ENCODE measurements at places on chromosomes 13 and 19. TPM values are rescaled to one million over a fixed set of nuclear protein-coding genes. Genes with fewer than 3 reads are reported as not detected.
A peak's percentile ranks its signal among the peaks of the same experiment; 100 is the strongest.

Gene MYO16
- total RNA-seq, result 0.98 TPM

Gene ZNF154
- 1.3 TPM for total RNA-seq

Gene ZNF99
- not detected for total RNA-seq

Gene MAST1
- 5.3 TPM for total RNA-seq

Gene SGCG
- 0.85 TPM for total RNA-seq

Gene CEACAM8
- total RNA-seq, result not detected

DNA sequence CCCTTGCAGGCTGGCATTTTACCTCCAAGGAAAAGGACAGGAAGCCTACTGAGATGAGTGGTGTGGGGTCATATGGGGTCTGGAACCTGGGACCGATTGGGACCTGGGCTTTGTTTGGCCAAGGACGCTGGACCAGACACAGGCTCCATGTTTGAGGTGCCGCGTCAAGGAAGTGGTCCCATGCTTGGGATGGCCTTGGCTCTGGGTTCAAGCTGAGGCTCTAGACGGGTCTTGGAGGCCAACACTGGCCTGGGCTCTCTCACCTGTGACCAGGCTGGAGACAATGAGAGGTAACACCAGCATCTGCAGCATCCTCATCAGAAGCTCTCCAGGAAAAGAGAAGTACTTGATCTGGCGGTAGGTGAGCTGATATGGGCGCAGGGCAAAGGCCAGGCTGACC is 8.2 kb downstream of the SLC1A6 start:
- H3K27me3 ChIP-seq, result peaks cover 12% of the 10 kb centered on the region
- no peak overlapping the region for H3K27ac ChIP-seq
- H3K36me3 ChIP-seq, result no peaks in the 10 kb centered on the region
- H3K4me3 ChIP-seq, result no peak overlapping the region

DNA sequence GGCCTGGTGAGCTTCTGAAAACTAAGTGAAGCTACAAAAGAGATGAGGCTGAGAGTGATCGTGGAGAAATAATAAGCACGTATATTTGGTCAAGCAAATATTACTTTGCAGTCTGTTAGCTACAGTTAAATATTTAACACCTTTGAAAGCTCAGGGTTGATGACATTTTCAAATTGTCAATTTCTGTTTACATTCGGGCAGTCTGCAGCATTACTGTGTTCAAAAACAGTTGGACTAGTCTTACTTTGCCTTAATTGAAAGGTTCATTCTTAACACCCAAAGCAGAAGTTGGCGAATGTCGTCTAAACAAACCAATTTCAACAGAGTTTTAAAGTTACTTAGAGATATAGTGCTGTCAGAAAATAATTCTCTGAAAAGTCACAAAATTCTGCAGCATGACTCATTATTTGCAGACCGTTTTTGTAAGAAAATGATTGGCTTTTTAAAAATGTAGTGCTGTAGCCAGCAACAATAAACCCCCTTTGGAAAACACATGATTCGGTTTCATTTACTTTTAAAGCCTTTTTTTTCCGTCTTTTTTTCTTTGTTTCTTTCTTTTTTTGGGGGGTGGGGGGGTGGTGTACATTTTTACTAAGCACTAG is 549.0 kb downstream of the GPC6 start:
- H3K4me1 ChIP-seq, result no peaks in the 10 kb centered on the region
- H3K27ac ChIP-seq, result no peak overlapping the region
- no peaks in the 10 kb centered on the region for H3K36me3 ChIP-seq
- no peaks in the 10 kb centered on the region for H3K27me3 ChIP-seq

DNA sequence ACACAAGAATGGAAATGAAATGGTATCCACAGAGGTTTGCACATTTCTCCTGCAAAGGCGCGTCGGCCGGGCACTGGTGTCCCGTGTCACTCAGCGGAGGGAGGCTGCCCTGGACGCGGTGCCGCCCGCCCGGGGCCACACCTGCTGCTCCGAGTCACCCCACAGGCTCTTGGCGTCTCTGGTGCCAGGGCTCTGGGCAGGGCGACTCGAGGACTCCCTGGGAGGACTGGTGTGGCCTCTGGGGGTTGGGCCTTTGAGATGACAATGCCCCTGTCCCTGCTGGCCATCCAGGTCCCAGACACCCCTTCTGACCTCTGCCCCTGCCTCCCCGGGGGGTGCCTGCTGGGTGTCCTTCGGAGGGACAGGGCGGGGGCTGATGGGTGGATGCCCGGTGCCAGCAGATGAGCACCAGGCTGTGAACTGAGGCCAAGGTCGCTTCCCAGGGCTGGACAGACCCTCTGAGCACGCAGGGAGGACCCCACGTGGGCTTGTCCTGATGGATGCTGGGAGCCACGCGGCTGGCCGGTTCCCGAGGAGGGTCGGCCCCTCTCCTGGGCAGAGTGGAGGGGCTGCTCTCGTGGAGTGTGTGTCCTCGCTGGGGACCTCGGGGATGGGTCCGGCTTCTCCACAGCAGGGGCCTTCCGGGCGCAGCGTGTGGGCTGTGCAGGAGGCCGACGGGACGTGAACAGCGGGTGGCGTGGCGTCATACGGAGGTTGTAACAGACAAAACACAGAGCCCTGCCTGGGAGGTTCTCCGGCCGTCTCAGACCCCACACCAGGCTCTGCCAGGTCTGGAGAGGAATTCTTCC is 4.7 kb upstream of the CACTIN start:
- H3K4me1 ChIP-seq, result peaks cover 5% of the 10 kb centered on the region
- H3K4me3 ChIP-seq, result no peak overlapping the region

DNA sequence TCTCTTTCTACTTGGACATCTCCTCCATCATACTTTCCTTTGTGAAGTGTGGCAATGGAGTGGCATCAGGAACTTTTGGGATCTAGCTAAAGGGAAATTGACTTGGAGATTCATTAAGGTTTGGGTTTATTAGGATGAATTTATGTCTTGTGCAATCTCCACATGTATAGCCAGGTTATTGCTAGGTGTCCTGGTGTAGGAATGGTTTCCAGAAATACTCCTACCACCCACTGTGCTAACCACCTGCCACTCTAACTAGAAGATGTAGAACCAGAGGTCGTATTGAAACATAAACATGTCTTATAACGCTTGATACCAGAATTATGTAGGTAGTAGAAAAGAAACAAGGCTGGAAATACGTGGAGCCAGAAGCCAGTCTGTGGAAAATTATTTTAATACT is 38.1 kb upstream of the MED4 start:
- peaks cover 3% of the 10 kb centered on the region for H3K4me1 ChIP-seq
- no peak overlapping the region for H3K27ac ChIP-seq
- DNase-seq, result no peak
- H3K36me3 ChIP-seq, result no peaks in the 10 kb centered on the region
- no peak overlapping the region for H3K4me3 ChIP-seq
- no peaks in the 10 kb centered on the region for H3K27me3 ChIP-seq

DNA sequence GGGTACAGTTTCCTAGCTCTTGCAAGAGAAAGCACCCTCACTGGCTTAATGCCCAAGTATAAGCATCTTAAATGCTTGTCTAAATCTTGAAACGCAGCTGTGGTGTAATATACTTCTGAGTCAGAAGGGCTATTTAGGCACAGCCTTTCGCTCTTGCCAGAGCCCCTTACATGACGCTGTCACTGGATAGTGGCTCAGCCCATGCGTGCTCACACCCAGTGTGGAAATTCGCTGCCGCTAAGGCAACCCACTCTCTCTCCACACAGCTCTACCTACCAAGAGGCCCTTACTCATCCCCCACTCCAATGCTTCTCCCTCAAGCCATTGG is 24.0 kb downstream of the UQCRFS1 start:
- H3K4me3 ChIP-seq, result no peak overlapping the region
- no peaks in the 10 kb centered on the region for H3K27me3 ChIP-seq
- peaks cover 17% of the 10 kb centered on the region for H3K4me1 ChIP-seq
- no peak for DNase-seq
- H3K27ac ChIP-seq, result no peak overlapping the region
- no peaks in the 10 kb centered on the region for H3K36me3 ChIP-seq

- no peak overlapping the region for H3K27ac ChIP-seq
- H3K4me3 ChIP-seq, result no peak overlapping the region
- H3K36me3 ChIP-seq, result peaks cover 38% of the 10 kb centered on the region
- DNase-seq, result no peak
- no peaks in the 10 kb centered on the region for H3K27me3 ChIP-seq
Measured at GRCh38 chr19:14165990-14166830, 29.8 kb upstream of the ASF1B start.

- no peaks in the 10 kb centered on the region for H3K36me3 ChIP-seq
- no peak overlapping the region for H3K27ac ChIP-seq
- DNase-seq, result no peak
- H3K4me3 ChIP-seq, result no peak overlapping the region
- H3K27me3 ChIP-seq, result no peaks in the 10 kb centered on the region
Measured at GRCh38 chr19:19160461-19161035, 9.5 kb downstream of the MEF2B start.

DNA sequence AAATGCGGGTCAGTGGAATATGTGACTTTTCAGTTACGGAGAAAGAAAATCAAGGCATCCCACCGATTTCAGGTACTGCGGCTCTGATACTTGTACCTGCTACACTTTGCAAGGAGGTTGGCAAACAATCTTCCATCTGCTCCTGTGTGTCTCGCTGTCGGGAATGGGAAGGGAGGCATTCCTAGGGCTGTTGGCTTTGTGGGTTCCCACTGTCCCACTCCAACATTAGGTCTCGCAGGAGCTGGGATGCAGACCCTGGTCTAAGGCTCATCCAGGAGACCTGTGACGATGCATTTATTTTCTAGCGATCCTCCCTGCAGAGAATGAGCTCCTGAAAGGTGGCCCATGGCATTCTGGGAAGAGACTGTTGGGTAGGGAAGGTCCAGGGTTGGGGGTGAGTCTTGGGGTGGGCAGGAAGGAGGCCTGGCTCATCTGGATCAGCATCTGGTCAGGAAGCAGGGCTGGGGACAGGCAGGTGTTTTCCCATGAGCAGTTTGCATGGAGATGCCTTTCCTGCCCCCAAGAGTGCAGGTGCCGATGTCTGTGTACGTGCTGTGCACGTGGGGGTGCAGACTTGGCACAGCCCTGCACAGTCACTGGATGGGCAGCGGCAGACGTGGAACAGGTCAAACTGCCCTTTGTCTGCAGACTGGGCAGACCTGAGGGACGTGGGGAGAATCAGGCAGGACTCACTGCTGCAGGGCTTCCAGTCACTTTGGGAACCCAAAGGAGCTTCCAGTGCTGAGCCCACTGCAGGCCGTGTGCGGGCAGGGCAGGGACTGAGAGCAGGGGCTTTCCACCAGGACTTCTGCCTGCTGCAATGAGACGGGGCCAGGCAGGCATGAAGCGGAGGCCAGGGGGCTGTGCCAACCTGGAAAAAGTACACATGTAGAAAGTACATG is 152.4 kb downstream of the TEX29 start:
- no peak for DNase-seq
- H3K36me3 ChIP-seq, result no peaks in the 10 kb centered on the region
- peaks cover 3% of the 10 kb centered on the region for H3K4me1 ChIP-seq
- H3K4me3 ChIP-seq, result no peak overlapping the region
- H3K27ac ChIP-seq, result no peak overlapping the region

DNA sequence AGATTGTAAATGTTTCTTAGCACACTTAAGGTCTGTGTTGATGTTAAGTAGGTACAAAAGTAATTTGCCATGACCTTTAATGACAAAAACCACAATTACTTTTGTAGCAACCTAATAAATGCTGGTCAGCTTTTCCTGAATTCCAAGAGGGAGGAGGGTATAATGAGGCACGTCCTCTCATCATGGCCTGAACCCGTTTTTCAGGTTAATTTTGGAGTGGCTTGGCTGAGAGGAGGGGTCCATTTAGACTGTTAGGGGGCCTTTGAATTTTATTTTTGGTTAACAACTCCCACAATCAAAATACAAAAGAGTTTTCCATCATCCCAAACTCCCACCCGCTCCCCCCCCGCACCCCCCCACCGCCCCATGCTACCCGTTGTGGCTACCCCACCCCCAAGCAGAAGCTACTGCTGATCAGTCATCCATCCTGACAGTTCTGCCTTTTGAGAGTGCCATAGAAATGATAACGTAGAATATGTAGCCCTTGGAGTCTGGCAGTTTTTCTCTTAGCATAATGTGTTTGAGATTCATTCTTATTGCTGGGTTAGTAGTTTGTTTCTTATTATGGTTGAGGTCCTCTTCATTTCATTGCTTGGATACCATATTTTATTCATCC is 14.4 kb upstream of the PLEKHF1 start:
- H3K27me3 ChIP-seq, result no peaks in the 10 kb centered on the region
- H3K4me1 ChIP-seq, result peaks cover 6% of the 10 kb centered on the region
- no peak overlapping the region for H3K4me3 ChIP-seq
- no peaks in the 10 kb centered on the region for H3K36me3 ChIP-seq
- DNase-seq, result no peak

DNA sequence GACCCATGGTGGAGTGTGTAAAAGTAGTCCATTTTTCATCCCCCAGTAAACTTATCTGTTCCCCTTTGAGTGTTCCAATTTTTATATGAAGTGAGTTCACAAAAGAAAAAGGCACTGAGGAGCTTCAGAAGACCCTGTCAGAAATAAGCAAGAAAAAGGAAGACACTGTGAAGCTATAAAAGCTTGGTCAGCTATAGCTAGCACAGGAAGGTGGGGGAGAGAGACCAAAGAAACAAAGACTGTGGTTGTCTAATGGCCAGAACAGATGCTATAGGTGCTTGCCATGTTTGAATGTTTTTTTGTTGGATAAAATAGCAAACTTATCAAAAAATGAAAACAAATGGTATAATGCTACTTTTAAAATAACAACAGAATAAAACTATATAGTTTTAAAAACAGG is 46.5 kb downstream of the RCBTB2 start:
- H3K36me3 ChIP-seq, result no peaks in the 10 kb centered on the region
- H3K27me3 ChIP-seq, result no peaks in the 10 kb centered on the region
- peaks cover 11% of the 10 kb centered on the region for H3K4me1 ChIP-seq
- no peak for DNase-seq
- H3K4me3 ChIP-seq, result no peak overlapping the region
- H3K27ac ChIP-seq, result no peak overlapping the region

DNA sequence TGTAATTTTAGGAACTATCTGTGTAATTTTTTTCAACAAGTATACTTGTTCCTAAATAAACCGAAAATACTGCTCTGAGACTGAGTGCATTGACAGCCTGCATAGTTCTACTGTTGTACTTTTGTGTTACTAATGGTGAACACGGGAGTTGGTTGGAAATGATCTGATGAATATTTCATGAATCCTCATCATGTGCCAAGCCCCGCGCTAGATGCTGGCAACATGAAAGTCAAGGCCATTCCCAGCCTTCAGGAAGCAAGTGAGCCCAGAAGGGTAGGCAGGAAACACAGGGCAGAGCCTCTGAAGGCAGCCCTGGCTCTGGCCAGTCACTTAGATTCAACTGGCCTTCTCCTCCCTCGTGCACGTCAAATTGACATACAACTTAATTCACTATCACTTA is 106.1 kb downstream of the ABCC4 start:
- no peaks in the 10 kb centered on the region for H3K4me1 ChIP-seq
- H3K4me3 ChIP-seq, result no peak overlapping the region
- no peak for DNase-seq
- no peaks in the 10 kb centered on the region for H3K27me3 ChIP-seq
- H3K27ac ChIP-seq, result no peak overlapping the region

- DNase-seq, result no peak
- H3K36me3 ChIP-seq, result no peaks in the 10 kb centered on the region
- no peak overlapping the region for H3K27ac ChIP-seq
- H3K27me3 ChIP-seq, result no peaks in the 10 kb centered on the region
Measured at GRCh38 chr13:77580748-77581147, 45.2 kb downstream of the SCEL start.

- no peaks in the 10 kb centered on the region for H3K27me3 ChIP-seq
- H3K4me3 ChIP-seq, result no peak overlapping the region
- peaks cover 21% of the 10 kb centered on the region for H3K36me3 ChIP-seq
- no peak overlapping the region for H3K27ac ChIP-seq
- H3K4me1 ChIP-seq, result no peaks in the 10 kb centered on the region
Measured at GRCh38 chr13:60467098-60467497, 70.1 kb downstream of the TDRD3 start.

GRCh38 chr13:31051999-31052398 is 109.7 kb downstream of the HSPH1 start:
- H3K36me3 ChIP-seq, result no peaks in the 10 kb centered on the region
- no peak overlapping the region for H3K27ac ChIP-seq
- DNase-seq, result peak; percentile 19

Data from suprapubic skin (tissue), 4 donors.